ENCODE measurements at places on chromosomes 6 and 20. TPM values are rescaled to one million over a fixed set of nuclear protein-coding genes. Genes with fewer than 3 reads are reported as not detected.

- DNase-seq, result no peak
- no peak overlapping the region for H3K27ac ChIP-seq
- H3K36me3 ChIP-seq, result no peaks in the 10 kb centered on the region
- H3K4me1 ChIP-seq, result no peaks in the 10 kb centered on the region
- no peaks in the 10 kb centered on the region for H3K27me3 ChIP-seq
Observed at GRCh38 chr6:63793465-63794137, 158.0 kb downstream of the PHF3 start.

Gene CLVS2
- total RNA-seq, result not detected

DNA sequence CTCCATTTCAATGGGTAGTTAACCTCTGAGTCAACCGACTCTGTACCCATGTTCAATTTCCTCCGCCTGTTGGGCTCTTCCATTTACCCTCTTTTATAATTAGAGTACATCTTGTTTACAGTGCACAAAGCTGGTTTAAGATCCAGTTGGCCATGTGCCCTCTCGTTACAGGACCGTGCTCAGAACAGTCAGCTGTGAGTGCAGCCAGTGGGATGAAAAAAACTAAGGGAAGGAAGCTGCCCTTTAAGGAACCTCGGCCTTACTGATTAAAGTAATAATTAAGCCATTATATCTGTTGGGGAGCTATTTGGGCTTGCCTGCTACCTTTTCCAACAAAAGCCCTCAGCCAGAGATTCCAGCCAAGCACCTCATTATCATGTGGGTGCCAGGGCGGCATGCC lies 68.8 kb downstream of the TMEM170B start:
- peak overlapping the region; percentile 13 for H3K27ac ChIP-seq
- no peaks in the 10 kb centered on the region for H3K36me3 ChIP-seq
- no peaks in the 10 kb centered on the region for H3K27me3 ChIP-seq
- DNase-seq, result no peak
- peaks cover 39% of the 10 kb centered on the region for H3K4me1 ChIP-seq

DNA sequence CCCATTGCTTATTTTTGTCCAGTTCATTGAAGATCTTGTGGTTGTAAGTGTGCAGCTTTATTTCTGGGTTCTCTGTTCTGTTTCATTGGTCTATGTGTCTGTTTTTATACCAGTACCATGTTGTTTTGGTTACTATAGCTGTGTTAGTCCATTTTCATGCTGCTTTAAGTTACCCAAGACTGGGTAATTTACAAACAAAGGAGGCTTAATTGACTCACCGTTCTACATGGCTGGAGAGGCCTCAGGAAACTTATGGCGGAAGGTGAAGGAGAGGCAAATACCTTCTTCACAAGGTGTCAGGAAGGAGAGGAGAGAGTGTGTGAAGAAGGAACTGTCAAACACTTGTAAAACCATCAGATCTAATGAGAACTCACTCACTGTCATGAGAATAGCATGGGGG lies 29.9 kb upstream of the FERMT1 start:
- H3K4me1 ChIP-seq, result no peaks in the 10 kb centered on the region
- no peaks in the 10 kb centered on the region for H3K36me3 ChIP-seq
- no peaks in the 10 kb centered on the region for H3K27me3 ChIP-seq

DNA sequence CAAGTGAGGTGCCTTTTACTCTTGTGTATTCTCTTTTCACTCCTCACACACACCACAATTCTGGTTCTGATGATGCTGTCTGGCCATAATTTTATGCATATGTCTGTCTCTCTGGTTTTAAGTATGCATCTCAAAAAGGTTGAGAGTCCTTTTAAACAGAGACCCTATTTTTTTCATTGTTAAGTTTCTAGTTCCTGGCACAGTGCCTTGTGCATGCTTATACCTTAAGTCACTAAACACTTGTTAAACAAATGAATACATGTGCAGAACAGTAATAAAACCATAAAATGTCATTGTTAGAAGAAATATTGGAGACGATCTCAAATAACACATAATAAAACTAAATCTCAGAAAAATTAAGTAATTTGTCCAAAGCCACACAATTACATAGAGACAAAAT lies 7.9 kb downstream of the ROS1 start:
- no peak overlapping the region for H3K27ac ChIP-seq
- DNase-seq, result no peak
- H3K4me1 ChIP-seq, result no peaks in the 10 kb centered on the region
- H3K36me3 ChIP-seq, result no peaks in the 10 kb centered on the region

Gene ASIP
- total RNA-seq, result 3.4 TPM

GRCh38 chr6:31040801-31041200 lies 30.5 kb downstream of the MUC22 start:
- H3K4me3 ChIP-seq, result no peak overlapping the region
- no peak for DNase-seq

GRCh38 chr6:219019-219570 lies 73.2 kb upstream of the DUSP22 start:
- no peak for DNase-seq
- H3K27ac ChIP-seq, result no peak overlapping the region
- no peaks in the 10 kb centered on the region for H3K27me3 ChIP-seq
- H3K36me3 ChIP-seq, result no peaks in the 10 kb centered on the region
- no peak overlapping the region for H3K4me3 ChIP-seq

DNA sequence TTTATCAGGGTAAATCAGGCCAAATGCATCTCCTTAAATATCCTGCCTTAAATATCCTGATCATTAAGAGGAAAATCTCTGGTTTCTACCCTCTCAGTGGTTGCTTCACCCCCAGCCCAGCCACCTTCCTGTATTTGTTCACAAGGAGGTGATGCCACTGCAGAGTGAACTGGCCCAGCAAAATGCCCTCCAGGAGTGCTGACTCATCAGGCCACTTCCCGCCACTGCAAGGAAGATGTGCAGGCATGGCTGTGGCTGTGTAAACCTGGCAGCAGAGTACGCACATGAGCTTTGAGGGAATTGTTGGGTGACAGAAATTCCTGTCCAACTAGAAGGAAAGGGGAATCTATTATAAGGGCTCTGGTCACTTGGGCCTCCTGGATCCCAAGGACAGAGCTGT lies 13.8 kb downstream of the NQO2 start:
- H3K4me3 ChIP-seq, result no peak overlapping the region
- H3K36me3 ChIP-seq, result peaks cover 25% of the 10 kb centered on the region
- no peaks in the 10 kb centered on the region for H3K27me3 ChIP-seq
- peak; percentile 54 for DNase-seq
- no peaks in the 10 kb centered on the region for H3K4me1 ChIP-seq

GRCh38 chr20:19419396-19419795 lies 207.0 kb downstream of the SLC24A3 start:
- H3K4me3 ChIP-seq, result no peak overlapping the region
- H3K27ac ChIP-seq, result no peak overlapping the region
- no peaks in the 10 kb centered on the region for H3K4me1 ChIP-seq
- no peaks in the 10 kb centered on the region for H3K27me3 ChIP-seq
- no peak for DNase-seq

Gene NKX2-4
- total RNA-seq, result not detected

Gene ATP9A
- 36.4 TPM for total RNA-seq

DNA sequence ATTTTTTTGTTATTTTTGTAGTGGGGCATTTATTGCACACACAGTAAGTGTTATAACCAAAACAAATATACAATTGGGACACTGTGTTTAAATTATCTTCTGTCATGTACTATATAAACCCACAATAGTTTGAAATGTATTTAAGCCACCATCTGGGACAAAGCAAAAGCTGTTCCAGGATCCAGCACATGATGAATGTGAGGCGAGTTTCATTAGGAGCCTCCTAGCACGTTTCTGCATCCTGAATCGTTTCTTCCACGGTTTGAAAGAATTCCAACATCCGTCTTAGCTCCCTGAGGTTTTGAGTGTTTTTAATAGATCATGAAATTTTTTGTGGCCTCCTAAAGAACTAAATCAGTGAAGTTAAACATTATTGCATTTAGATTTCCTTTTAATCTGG lies 65.8 kb downstream of the EYA4 start:
- DNase-seq, result no peak
- no peaks in the 10 kb centered on the region for H3K27me3 ChIP-seq
- no peaks in the 10 kb centered on the region for H3K4me1 ChIP-seq
- no peak overlapping the region for H3K27ac ChIP-seq

Gene TMEM14A
- total RNA-seq, result 9.8 TPM

- peaks cover 31% of the 10 kb centered on the region for H3K4me1 ChIP-seq
- H3K27ac ChIP-seq, result peak overlapping the region; percentile 77
- H3K4me3 ChIP-seq, result peak overlapping the region; percentile 74
Observed at GRCh38 chr6:150144294-150144868, 1.5 kb downstream of the PPP1R14C start.

- H3K4me3 ChIP-seq, result no peak overlapping the region
- no peak overlapping the region for H3K27ac ChIP-seq
- H3K4me1 ChIP-seq, result no peaks in the 10 kb centered on the region
- DNase-seq, result no peak
- no peaks in the 10 kb centered on the region for H3K36me3 ChIP-seq
Observed at GRCh38 chr20:20317621-20318364, 50.1 kb upstream of the INSM1 start.

DNA sequence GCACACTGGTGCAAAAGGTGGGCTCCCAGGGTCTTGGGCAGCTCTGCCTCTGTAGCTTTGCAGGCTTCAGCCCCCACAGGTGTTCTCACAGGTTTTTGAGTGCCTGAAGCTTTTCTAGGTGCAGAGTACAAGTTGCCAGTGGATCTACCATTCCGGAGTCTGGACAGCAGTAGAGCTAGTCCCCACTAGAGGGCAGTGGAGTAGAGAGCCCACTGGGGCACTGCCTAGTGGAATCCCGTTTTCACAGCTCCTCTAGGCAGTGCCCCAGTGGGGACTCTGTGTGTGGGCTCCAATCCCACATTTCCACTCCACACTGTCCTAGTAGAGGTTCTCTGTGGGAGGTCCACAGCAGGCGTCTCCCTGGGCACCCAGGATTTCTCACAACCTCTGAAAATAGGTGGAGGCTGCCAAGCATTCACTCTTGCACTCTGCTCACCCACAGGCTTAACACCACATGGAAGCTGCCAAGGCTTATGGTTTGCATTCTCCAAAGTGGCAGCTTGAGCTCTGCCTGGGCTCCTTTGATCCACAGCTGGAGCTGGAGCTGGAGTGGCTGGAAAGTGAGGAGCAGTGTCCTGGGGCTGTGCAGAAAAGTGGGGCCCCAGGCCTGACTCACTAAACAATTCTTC lies 86.3 kb upstream of the PROKR2 start:
- no peaks in the 10 kb centered on the region for H3K36me3 ChIP-seq
- no peaks in the 10 kb centered on the region for H3K4me1 ChIP-seq
- H3K4me3 ChIP-seq, result no peak overlapping the region
- no peak overlapping the region for H3K27ac ChIP-seq

DNA sequence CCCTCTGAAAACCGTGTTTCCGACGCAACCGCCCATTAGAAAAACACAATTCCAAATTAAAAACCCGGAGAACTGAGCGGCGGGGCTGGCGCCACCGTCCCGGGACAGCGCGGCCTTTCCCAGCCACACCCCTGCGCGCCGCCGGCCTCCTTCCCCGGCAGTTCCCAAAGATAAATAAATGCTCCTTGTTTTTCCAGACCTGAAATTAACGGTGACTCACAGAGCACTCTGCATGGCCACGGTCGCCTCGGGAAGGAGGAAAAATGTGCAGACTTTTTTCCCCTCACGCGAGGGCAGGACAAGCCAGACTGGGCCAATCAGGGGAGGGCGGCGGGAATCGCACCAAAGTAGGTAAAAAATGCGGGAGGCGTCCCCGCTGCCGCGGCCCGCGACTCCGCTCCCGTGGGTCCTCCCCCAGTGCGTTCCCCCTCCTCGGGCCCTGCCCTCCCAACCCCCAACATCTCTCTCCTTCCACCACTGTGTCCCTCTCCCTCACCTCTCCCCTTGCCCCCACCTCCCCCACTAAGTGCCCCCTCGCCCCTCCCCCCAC lies 828 bp upstream of the DSTN start:
- peak; percentile 89 for DNase-seq
- peaks cover 39% of the 10 kb centered on the region for H3K4me1 ChIP-seq
- peak overlapping the region; percentile 99 for H3K27ac ChIP-seq

Gene RAMACL
- 0.27 TPM for total RNA-seq

DNA sequence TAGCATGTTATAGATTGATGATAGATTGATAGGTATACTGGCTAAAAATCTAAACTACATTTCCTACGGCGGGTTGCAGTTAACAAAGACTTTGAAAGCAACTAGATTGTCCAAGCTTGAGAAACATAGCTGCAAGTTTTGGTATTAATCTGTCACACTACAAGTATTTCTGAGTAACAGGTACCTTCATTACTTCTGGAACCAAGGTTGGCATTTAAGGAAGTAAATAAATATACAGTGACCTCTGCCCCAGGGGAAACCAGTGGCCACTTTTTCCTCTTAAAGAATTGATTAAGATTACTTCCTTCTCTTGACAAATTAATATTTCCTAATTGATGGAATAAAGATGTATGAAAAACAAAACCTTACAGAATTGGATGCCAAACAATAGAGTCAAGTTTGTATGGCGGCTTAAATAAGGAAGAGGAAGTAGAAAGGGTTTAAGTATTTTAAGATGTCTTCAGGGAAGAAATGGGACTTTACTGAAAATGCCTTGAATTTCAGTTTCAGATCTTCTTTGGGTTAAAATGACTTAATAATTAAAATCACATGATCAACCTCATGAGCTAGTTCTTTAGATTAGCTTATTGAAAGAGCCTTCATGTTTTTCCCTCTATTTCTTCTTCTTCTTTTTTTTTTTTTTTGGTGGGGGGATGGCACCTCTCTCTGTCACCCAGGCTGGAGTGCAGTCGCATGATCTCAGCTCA lies 132.8 kb downstream of the DOK5 start:
- no peak for DNase-seq
- peaks cover 3% of the 10 kb centered on the region for H3K4me1 ChIP-seq
- no peak overlapping the region for H3K27ac ChIP-seq
- no peak overlapping the region for H3K4me3 ChIP-seq
- peaks cover 5% of the 10 kb centered on the region for H3K36me3 ChIP-seq

Gene OR2H1
- total RNA-seq, result not detected

GRCh38 chr20:3930265-3931206 lies 41.3 kb downstream of the PANK2 start:
- no peak for DNase-seq
- peaks cover 3% of the 10 kb centered on the region for H3K36me3 ChIP-seq
- no peak overlapping the region for H3K4me3 ChIP-seq
- H3K27me3 ChIP-seq, result no peaks in the 10 kb centered on the region
- H3K4me1 ChIP-seq, result peaks cover 8% of the 10 kb centered on the region

GRCh38 chr6:159487636-159488035 lies 205.4 kb downstream of the SOD2 start:
- no peaks in the 10 kb centered on the region for H3K27me3 ChIP-seq
- no peak overlapping the region for H3K4me3 ChIP-seq
- no peak overlapping the region for H3K27ac ChIP-seq
- H3K36me3 ChIP-seq, result no peaks in the 10 kb centered on the region
- DNase-seq, result no peak
- H3K4me1 ChIP-seq, result peaks cover 7% of the 10 kb centered on the region

Gene PMEPA1
- total RNA-seq, result 31.6 TPM

DNA sequence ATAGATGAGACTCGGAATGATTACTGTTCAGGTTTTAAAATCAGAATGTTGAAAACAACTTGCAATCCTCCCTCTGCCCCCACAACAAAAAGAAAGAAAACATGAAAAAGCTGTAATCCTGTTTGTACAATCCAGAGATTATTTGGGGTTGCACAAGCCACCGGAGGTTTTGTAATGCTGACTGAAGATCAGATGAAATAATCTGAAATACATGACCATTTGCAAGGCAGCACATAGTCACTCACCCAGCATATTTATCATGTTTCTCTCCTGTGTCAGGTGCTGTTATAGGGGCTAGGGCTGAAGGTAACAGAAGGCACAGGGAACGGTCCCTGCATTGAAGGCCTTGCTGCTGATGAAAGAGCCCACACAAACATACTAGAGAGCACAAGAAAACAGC lies 85.3 kb downstream of the SIM1 start:
- H3K36me3 ChIP-seq, result no peaks in the 10 kb centered on the region
- no peaks in the 10 kb centered on the region for H3K4me1 ChIP-seq
- no peak overlapping the region for H3K27ac ChIP-seq
- H3K4me3 ChIP-seq, result no peak overlapping the region
- no peaks in the 10 kb centered on the region for H3K27me3 ChIP-seq

Data from heart left ventricle (tissue), 16 donors.